ENCODE measurements at places on chromosomes 12 and 14.

DNA sequence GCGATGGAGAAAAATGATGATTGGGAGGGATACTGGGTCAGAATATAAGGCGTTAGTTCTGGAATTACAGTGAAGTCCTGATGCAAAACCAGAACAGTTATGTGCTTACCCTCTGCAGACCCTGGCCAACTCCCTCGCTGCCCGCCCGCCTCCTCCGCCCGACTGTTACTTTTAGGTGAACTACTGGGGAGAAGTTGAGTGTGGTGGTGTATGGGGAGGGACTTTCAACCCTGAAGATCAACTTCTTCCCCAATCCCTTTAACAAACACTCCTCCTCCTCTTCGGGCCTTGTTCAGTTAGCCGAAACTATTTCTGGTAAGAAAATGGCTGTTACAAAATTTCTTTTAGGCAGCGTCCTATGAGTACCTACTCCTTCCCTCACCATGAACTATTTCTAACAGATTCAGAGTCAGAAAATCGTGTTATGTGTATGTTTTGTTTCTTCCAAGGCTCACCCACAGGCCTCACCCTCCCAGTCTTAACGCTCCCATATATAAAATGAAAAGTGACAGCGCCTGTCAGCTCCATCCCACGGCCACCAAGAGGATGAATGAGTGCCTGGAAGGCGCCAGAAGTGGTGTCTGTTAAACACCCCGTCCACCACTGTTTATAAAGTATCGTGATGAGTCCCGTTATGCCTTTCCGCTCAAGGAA, 1.3 kb downstream of the FBXO33 start:
- DNase-seq: no peak

- no peak for DNase-seq
These were observed 72.0 kb upstream of the SEL1L start for GRCh38 chr14:81605660-81606059.

DNA sequence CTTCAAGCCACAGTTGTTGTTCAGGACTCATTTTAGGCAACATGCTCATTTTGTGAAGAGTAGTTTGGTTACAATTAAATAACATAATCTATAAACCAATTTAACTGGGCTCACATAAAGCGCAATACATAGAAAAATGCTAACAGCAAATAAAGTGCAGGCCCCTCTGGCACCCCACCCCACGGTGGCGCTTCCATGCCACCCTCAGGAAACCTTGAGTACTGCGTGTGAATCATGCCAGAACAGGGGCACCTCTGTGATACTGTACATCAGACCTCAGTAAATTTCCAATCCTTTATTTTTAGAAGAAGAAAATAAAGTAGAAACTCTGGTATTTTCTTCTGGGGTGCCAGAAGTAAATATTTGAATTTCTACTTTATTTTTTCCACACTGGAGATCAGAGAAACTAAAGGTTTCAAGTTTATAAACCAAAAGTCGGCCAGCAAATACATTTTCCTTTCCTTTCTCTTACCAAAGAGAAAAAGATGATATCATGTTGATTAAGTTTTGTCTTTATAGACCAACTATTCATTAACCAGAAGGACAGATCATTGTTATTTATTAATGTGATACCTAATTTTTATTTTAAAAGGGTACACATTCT, 316.8 kb downstream of the PAWR start:
- DNase-seq: peak; percentile 31

GRCh38 chr12:89029961-89030360, 322.3 kb downstream of the DUSP6 start:
- no peak for DNase-seq

GRCh38 chr12:121543786-121544185, 37.0 kb downstream of the KDM2B start:
- no peak for DNase-seq

GRCh38 chr12:30631740-30632139, 63.9 kb downstream of the IPO8 start:
- no peak for DNase-seq

GRCh38 chr12:109343677-109344076, 4.0 kb upstream of the MYO1H start:
- no peak for DNase-seq

Measured in H54 (cell line).